ENCODE measurements at places on chromosomes 5 and 9. TPM values are rescaled to one million over a fixed set of nuclear protein-coding genes. Genes with fewer than 3 reads are reported as not detected.

DRD1 gene
- total RNA-seq = 0.42 TPM

- no peaks in the 10 kb centered on the region for H3K36me3 ChIP-seq
Observed at GRCh38 chr9:125653325-125653724, 53.7 kb downstream of the MAPKAP1 start.

MVB12B gene
- total RNA-seq = 10.2 TPM

DNA sequence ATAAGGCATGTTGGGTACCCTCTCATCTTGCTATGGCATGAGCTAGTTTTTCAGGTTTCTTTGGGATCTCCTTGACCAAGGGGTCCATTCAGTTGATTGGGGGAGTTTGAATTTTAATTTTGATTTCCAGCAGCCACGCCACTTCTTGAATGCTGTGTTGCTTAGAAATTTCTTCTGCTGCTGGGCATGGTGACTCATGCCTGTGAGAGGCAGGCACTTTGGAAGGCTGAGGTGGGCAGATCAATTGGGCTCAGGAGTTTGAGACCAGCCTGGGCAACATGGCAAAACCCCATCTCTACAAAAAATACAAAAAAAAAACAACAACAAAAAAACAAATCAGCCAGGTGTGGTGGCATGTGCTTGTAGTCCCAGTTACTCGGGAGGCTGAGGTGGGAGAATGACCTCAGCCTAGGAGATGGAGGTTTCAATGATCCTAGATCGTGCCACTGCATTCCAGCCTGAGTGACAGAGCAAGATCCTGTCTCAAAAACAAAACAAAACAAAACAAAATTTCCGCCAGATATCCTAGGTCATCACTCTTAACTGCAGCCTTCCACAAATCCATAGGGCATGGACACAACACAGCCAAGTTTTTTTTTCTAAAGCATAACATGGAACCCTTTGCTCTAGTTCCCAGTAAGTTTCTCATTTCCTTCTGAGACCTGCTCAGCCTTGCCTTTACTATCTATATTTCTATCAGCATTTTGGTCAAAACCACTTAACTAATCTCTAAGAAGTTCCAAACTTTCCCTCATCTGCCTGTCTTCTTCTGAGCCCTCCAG is 17.7 kb downstream of the TMC1 start:
- no peaks in the 10 kb centered on the region for H3K27me3 ChIP-seq
- no peaks in the 10 kb centered on the region for H3K36me3 ChIP-seq
- H3K27ac ChIP-seq = no peak overlapping the region
- no peak for DNase-seq

ACTBL2 gene
- total RNA-seq = 4.8 TPM

GPRIN1 gene
- total RNA-seq = 1.7 TPM

KCNIP1 gene
- 0.34 TPM for total RNA-seq

- H3K4me3 ChIP-seq = no peak overlapping the region
- no peaks in the 10 kb centered on the region for H3K36me3 ChIP-seq
- no peak overlapping the region for H3K27ac ChIP-seq
- DNase-seq = no peak
Observed at GRCh38 chr9:3856592-3856991, 330.8 kb upstream of the RFX3 start.

SLC1A1 gene
- 2.4 TPM for total RNA-seq

DNA sequence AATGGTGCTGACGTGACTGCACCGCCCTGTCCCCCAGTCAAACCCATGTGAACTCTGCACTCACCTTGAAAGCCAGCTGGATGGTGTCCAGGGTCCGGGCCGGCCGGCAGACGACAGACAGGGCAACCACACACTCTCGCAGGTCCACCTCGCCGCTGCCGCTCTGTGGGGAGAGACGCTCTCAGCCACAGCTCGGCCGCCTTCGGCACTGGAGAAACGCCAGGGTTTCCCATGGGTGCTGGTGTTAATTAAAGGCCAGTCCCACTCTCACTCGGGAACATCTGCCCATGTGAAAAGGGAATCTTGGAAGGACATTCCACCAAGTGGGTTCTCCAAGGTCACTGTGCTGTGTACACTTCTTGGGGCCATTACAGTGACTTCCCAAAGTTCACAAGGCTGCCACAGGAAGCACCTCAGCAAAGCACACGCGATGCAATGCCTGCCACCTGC is 25.5 kb upstream of the SLC6A3 start:
- H3K4me3 ChIP-seq = no peak overlapping the region
- no peak overlapping the region for H3K27ac ChIP-seq
- no peaks in the 10 kb centered on the region for H3K4me1 ChIP-seq
- DNase-seq = peak; percentile 74
- peaks cover 41% of the 10 kb centered on the region for H3K36me3 ChIP-seq

- H3K27me3 ChIP-seq = no peaks in the 10 kb centered on the region
- DNase-seq = no peak
- H3K4me1 ChIP-seq = peaks cover 23% of the 10 kb centered on the region
- no peak overlapping the region for H3K27ac ChIP-seq
- H3K4me3 ChIP-seq = no peak overlapping the region
Observed at GRCh38 chr9:121566481-121567465, 67.1 kb upstream of the GGTA1 start.

DNA sequence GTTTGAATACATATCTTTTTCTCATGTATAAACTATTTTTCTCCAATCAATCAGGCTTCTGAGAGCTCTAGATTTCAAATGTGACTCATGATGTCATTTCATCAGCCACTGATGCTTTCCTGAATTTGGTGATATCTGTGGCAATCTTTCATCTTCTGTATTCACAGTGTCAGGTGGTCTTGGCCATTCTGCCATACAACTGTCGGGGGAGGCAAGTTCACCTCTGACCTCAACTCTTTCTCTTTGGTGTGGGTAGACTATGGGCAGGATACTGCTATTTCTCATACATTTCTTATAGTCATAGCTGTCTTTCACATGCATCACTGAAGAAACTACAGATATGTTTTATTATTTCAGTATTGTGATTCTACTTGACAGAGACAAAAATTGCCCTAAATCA is 414.1 kb upstream of the MEF2C start:
- H3K36me3 ChIP-seq = no peaks in the 10 kb centered on the region
- no peaks in the 10 kb centered on the region for H3K4me1 ChIP-seq
- no peak overlapping the region for H3K4me3 ChIP-seq
- no peak overlapping the region for H3K27ac ChIP-seq

CCDC69 gene
- 32.3 TPM for total RNA-seq

- no peak overlapping the region for H3K27ac ChIP-seq
- peaks cover 30% of the 10 kb centered on the region for H3K4me1 ChIP-seq
- no peak for DNase-seq
- H3K27me3 ChIP-seq = no peaks in the 10 kb centered on the region
Observed at GRCh38 chr9:130024597-130024994, 18.4 kb downstream of the FNBP1 start.

CDH9 gene
- total RNA-seq = not detected

DNA sequence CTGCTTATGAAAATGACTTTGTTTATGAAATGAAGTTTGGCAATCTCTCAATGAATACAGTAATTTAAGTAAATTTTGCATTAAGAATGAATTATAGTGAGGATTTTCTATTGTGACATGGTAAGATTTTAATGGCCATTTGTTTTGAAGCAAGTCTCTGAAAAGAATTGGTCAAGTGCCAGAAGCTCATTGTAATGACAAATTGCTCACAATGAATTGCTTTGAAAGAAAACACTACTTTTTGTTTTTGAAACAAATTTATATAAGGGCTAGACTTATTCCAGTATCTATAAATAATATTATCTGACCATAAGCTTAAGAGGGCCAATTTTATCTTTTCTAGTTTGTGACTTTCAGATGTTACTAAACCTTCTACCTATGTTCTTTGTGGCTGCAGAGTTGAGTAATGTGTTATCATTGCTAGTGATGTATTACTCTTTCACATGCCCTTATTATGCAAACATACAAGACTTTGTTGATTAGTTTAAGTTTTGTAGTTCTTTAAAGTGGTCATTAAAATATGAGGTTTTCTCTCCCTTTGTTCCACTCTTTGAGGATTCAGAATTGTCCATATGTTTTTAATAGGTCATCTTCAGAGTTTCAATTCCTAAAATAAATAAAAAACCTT is 93.0 kb upstream of the ZNF608 start:
- H3K27me3 ChIP-seq = no peaks in the 10 kb centered on the region
- no peak overlapping the region for H3K4me3 ChIP-seq
- no peaks in the 10 kb centered on the region for H3K36me3 ChIP-seq
- DNase-seq = no peak
- peaks cover 8% of the 10 kb centered on the region for H3K4me1 ChIP-seq

DNA sequence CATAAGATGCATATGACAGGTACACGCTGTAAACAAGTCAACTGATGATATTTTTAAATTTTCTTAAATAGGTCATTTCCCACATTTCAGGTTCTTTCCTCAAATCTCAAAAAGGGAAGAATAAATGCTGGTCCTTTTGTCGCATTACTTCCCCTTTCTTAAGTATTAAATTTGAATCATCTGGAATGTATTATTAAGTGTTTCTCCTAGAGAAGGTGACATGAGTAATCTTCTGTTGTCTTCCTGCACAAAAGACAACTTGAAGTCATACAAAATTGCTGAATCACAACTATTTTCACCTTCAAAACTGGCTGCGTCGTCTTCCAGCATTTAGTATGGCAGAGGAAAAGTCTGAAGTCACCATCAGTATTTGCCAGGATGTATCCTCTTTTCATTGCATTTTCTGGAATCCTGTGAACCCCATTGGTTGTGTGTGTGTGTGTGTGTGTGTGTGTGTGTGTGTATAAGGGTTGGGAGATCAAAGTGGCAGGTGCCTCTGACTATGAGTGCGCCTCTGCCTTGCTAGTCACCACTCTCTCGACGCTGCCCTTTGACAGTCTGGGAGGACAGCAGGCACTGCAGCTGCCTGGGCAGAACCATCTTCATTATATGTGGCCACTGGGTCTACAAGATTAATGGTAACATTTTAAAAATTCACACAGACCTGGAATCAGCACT is 86.9 kb downstream of the MVB12B start:
- H3K27me3 ChIP-seq = no peaks in the 10 kb centered on the region
- no peak for DNase-seq
- no peak overlapping the region for H3K27ac ChIP-seq
- peaks cover 3% of the 10 kb centered on the region for H3K36me3 ChIP-seq
- no peak overlapping the region for H3K4me3 ChIP-seq

- peaks cover 8% of the 10 kb centered on the region for H3K36me3 ChIP-seq
- no peaks in the 10 kb centered on the region for H3K27me3 ChIP-seq
- H3K27ac ChIP-seq = no peak overlapping the region
- H3K4me1 ChIP-seq = peaks cover 43% of the 10 kb centered on the region
Observed at GRCh38 chr9:120481846-120482245, 98.1 kb downstream of the CDK5RAP2 start.

IFNA2 gene
- total RNA-seq = not detected
